ENCODE measurements at places on chromosomes 1 and 21.

GRCh38 chr1:114103992-114104391 lies 49.7 kb downstream of the SYT6 start:
- DNase-seq: no peak

DNA sequence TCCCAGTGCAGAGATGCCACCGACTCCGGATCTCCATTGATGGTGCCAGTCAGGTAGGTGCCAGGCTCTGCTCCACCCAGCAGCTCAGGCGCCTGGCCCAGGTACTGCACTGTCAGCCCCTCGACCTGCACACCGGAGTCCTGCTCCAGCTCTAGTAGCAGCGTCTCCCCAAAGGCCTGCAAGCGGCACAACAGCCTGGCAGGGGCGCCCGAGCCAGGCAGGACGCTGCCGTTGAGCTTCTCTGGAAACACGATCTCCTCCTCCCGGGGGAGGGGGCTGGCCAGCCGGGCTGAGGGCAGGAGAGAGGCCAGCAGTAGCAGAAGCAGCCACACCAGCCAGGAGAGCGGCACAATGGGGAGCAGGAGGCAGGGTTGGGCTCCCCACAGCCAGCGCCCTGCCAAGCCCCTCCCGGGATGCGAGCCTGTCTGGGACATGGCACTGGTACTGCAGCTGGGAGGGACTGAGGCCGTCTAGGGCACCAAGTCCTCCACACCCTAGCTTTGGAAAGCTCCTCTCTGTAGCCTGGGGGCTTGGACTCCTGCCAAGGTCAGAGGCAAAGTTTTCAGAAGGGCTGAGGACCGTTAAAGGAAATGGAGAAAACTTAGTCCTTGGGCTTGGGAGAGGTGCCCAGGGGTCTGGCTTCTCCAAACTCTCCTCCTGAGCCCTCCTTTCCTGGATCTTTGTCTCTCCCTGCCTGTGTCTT lies 509 bp downstream of the ADAMTS4 start:
- no peak for DNase-seq

- no peak for DNase-seq
These were observed 45.8 kb downstream of the SLC25A24 start for GRCh38 chr1:108154314-108154713.

GRCh38 chr1:59487335-59488031 lies 190.6 kb downstream of the FGGY start:
- no peak for DNase-seq

DNA sequence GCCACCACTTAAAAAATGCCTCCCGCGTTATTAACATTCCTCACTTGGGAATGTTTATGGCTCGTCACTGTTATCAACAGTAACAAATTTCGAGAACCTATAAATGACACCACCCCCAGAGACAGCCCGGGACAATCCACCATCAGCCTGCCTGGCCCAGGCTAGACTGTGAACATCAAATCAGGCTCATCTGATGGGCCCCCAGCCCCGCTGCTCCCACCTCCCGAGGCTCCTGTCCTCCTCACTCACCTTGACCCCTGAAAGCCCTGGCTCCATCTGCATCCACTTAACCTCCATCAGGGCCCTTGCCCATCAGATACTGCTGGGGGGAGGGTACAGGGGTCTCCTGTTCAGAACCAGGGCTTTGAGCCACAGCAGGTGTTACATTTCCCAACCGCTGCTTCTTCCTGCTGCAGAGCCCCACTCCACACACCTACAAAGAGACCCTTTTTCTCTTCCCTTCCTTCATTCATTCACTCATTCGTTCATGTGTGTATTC lies 156.5 kb upstream of the VAMP3 start:
- no peak for DNase-seq

DNA sequence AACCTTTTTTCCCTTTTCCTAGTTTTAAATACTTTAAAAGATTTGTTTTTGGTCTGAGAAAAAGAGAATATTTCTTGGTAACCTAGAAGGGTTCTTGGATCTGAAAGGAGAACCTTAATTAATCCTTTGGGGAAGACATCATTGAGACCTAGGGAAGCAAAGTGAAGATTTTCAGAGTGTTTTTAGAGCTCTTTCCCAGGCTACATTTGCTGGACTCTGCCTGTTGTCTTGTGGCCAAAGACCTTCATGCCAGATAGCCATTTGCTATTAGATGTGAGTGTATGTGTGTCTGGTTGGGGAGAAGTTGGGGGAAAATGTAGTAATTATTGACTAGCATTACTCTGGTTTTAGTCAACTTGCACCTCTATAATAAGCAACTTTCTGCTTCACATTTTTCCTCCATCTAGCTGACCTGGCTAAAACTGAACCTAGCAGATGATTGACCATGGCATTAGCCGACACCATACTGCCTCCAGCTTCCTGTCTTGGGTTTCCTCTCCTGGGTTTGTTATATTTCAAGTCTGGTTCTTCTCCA lies 239.1 kb downstream of the USP25 start:
- no peak for DNase-seq

GRCh38 chr1:229461032-229461668 lies 27.3 kb upstream of the ACTA1 start:
- DNase-seq: no peak

DNA sequence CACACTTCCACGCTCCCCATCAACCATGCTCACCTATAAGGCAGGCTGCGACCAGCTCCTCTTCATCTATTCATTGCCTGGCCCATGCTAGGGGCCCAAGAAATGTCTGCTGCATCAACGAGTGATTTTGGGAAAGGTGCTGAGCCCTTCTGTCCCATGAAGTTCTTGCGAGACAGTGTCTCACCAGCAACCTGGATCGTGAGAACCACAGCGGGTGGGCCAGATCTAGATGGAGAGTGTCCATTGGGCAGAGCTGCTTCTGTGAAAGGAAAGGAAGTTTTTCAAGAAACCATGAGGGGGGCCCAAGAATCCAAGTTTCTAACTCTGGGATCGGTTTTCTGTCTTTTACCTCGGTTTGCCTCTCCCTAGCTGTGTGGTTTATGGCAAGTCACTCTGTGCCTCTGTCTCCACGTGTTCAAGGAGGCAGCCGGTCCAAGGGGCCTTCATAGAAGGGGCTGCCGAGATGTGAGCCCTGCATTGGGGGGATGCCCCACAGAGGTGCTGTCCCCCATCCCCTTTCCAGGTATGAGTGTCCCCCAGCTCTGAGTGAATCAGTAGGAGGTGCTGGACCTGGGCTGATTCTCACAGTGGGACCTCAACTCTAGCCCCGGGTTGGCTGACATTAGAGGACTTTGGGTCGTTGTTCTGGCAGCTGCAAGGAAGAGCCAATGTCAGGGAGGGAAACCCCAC lies 8.3 kb upstream of the PADI1 start:
- no peak for DNase-seq

- no peak for DNase-seq
These were observed 28.1 kb upstream of the PLXNA2 start for GRCh38 chr1:208272311-208272710.

DNA sequence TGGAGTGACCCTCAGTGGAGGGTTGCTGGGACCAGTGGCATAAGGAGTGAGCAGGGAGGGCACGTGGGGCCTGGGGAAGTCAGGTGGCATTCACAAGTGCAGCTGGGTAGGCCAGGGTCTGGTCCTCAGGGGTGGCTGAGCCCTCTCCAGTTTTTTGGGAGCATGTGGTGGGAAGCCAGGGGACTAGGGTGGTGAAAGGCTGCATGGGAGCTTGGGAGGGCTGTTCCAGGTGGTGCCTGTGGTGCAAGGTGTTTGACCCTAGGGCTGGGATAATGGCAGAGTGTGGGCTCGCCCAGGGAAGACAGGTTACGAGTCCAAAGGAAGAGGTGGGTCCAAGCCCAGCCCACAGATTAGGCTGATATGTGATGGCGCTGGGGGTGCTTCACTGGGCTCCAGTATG lies 30.5 kb downstream of the MAN1C1 start:
- DNase-seq: no peak

- no peak for DNase-seq
These were observed 32.3 kb upstream of the TENT5C start for GRCh38 chr1:117573386-117574023.

DNA sequence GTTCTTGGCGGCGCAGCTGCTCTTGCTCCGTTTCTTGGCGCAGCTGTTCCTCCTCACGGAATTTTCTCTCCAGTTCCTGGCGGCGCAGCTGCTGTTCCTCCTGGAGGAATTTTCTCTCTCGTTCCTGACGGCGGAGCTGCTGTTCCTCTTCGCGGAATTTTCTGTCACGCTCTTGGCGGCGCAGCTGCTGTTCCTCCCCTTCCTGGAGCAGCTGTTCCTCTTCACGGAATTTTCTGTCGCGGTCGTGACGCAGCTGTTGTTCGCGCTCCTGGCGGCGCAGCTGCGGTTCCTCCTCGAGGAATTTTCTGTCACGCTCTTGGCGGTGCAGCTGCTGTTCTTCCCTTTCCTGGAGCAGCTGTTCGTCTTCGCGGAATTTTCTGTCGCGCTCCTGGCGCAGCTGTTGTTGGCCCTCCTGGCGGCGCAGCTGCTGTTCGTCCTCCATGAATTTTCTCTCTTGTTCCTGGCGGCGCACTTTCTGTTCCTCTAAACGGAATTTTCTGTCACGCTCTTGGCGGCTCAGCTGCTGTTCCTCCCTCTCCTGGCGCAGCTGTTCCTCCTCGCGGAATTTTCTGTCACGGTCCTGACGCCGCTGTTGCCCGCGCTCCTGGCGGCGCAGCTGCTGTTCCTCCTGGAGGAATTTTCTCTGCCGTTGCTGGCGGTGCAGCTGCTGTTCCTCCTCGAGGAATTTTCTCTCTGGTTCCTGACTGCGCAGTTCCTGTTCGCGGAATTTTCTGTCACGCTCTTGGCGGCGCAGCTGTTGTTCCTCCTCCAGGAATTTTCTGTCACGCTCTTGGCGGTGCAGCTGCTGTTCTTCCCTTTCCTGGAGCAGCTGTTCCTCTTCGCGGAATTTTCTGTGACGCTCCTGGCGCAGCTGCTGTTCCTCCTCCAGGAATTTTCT lies 7.0 kb downstream of the TCHH start:
- DNase-seq: no peak

All from T-helper 22 cell (primary cell).